ENCODE measurements at places on chromosomes 3 and 15. TPM values are rescaled to one million over a fixed set of nuclear protein-coding genes. Genes with fewer than 3 reads are reported as not detected.

FOXB1 gene
- total RNA-seq = not detected

GOLGA6B gene
- not detected for total RNA-seq

AGTR1 gene
- total RNA-seq = 0.31 TPM

LRRK1 gene
- total RNA-seq = 1.6 TPM

SLC2A2 gene
- not detected for total RNA-seq

ECE2 gene
- 6.9 TPM for total RNA-seq

HACD2 gene
- total RNA-seq = 45.1 TPM

FES gene
- total RNA-seq = 3.1 TPM

C3orf22 gene
- not detected for total RNA-seq

KNL1 gene
- 10.6 TPM for total RNA-seq

HCLS1 gene
- 2.2 TPM for total RNA-seq

MYRIP gene
- 10.0 TPM for total RNA-seq

CSTA gene
- total RNA-seq = not detected

STRIT1 gene
- total RNA-seq = not detected

VIPR1 gene
- 0.31 TPM for total RNA-seq

C3orf85 gene
- total RNA-seq = not detected

GABRR3 gene
- total RNA-seq = not detected

FBXL2 gene
- total RNA-seq = 96.7 TPM

RAD51 gene
- total RNA-seq = 1.9 TPM

CCDC80 gene
- 4.4 TPM for total RNA-seq

IMPG2 gene
- total RNA-seq = 2.8 TPM

THAP10 gene
- 4.1 TPM for total RNA-seq

ROBO2 gene
- total RNA-seq = 526 TPM

CPNE4 gene
- total RNA-seq = 12.2 TPM

FURIN gene
- 11.6 TPM for total RNA-seq

PEX11A gene
- total RNA-seq = 10.3 TPM

SLC28A2 gene
- not detected for total RNA-seq

CHRFAM7A gene
- total RNA-seq = 7.8 TPM

CHRM5 gene
- total RNA-seq = 0.63 TPM

FANCD2OS gene
- not detected for total RNA-seq

GRK7 gene
- 0.31 TPM for total RNA-seq

SLC49A4 gene
- total RNA-seq = 30.7 TPM

HCN4 gene
- total RNA-seq = 6.6 TPM

NANOGP8 gene
- not detected for total RNA-seq

SPATA12 gene
- total RNA-seq = not detected

LXN gene
- 9.7 TPM for total RNA-seq

OIP5 gene
- total RNA-seq = 3.4 TPM

SEMA5B gene
- total RNA-seq = 28.5 TPM

TP63 gene
- 0.63 TPM for total RNA-seq

VGLL4 gene
- 120 TPM for total RNA-seq

ALS2CL gene
- total RNA-seq = 4.4 TPM

THSD4 gene
- 0.94 TPM for total RNA-seq

P2RY13 gene
- 2.2 TPM for total RNA-seq

CCR8 gene
- not detected for total RNA-seq

SERPINI1 gene
- total RNA-seq = 95.8 TPM

ADCY5 gene
- 39.8 TPM for total RNA-seq

A4GNT gene
- total RNA-seq = not detected

WDR76 gene
- total RNA-seq = 17.2 TPM

TEX55 gene
- total RNA-seq = not detected

RHOV gene
- 8.1 TPM for total RNA-seq

ITPKA gene
- total RNA-seq = 1.3 TPM

CYP19A1 gene
- not detected for total RNA-seq

FRMD4B gene
- total RNA-seq = 110 TPM

GPR27 gene
- 27.9 TPM for total RNA-seq

CYP1A1 gene
- total RNA-seq = 0.31 TPM

All from parietal lobe (tissue), 2 donors.